T-helper 2 cell treated with Interferon-gamma antibody and Interleukin-4, amounts not matched to agents 5 μg/mL and 100 μg/mL, for 36 hours (primary cell): ENCODE measurements at places on chromosomes 5 and 9.
A peak's percentile ranks its signal among the peaks of the same experiment; 100 is the strongest.

- DNase-seq = no peak
These were observed 60.7 kb downstream of the LHFPL2 start for GRCh38 chr5:78587775-78588291.

GRCh38 chr9:113481176-113481787 is 17.8 kb downstream of the RGS3 start:
- DNase-seq = no peak

DNA sequence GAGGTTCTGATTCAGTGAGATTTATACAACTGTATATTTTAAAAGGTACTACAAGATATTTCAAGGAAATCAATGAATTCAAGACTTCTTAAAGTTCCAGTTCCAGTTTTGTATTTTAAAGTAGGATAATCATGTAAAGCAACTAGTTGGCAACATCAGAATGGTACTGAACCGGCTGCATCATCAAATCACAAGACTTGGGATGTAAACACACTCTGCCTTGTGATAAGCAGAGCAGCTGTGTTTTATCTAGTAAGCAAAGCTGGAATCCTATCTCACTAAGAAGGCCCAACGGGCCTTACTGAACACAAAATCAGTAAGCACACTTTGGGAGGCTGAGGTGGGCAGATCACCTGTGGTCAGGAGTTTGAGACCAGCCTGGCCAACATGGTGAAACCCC is 327.2 kb upstream of the NREP start:
- no peak for DNase-seq

GRCh38 chr5:149257131-149257530 is 14.5 kb upstream of the AFAP1L1 start:
- no peak for DNase-seq

DNA sequence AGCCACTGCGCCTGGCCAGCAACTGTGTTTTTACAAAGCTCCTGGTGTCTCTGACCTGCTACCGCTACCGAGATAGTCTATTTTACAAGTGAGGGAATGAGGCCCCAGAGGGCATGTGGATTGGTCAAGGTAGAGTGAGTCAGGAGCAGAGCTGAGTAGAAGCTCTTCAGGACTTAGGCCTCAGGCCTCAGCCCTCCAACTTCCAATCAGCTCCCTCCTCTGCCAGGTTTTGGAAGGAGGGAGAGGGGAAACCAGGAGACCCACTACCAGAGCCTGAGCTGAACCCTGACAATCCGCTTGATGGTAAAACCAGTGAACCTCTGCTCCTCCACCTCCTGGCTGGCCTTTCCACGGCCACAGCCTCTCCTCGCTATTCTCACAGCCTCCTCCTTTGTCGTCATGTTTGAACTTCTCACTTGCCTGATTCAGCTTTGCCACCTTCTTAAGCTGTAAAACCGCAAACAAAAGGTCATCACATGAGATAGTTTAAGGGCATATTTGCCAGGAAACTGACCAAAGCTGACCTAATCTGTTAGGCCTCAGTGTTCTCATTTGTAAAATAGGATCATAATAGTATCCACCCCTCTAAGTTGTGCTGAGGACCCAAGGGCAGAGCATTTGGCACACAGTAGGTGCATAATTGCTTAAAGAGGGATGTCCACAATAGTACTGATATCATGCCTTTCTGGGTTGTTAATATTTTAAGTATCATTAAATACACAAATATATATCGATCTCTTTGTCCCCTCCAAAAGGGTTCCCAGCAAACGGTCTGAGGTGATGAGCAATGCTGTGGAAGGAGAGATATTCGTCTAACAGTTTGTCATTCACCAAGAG is 1.7 kb downstream of the TRAF1 start:
- DNase-seq = peak; percentile 57

GRCh38 chr5:121273833-121274433 is 577.7 kb upstream of the FTMT start:
- no peak for DNase-seq

- peak; percentile 46 for DNase-seq
These were observed at the start of gene GCNT4 for GRCh38 chr5:75052192-75053053. Gene GCNT4 (minus strand): TSS chr5:75052558. CDS start chr5:75030037, 22,521 bp downstream.

DNA sequence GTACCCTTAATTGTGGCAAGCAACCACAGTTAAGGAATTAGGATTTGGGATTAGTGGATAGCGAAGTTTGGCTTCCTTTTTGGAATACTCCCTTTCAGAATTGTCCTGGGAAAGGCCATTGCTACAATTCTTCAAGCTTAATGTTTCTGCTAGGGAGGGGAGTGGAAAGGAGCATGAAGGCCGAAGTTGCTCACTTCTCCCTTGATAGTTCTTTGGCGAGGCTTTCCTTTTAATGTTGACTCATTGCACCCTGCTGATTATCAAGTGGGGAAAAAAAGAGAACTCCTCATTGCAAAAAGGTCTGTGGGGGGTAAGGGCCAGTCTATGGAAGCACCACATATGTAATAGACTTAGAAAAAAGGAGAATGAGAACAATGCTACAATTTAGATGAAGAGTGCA is 30.7 kb downstream of the GRIN3A start:
- DNase-seq = no peak

GRCh38 chr9:113403646-113404045 is 2.6 kb upstream of the ALAD start:
- DNase-seq = no peak

- DNase-seq = no peak
These were observed 124.2 kb upstream of the ATP10B start for GRCh38 chr5:160976181-160976580.

GRCh38 chr9:68970151-68970550 is 43.8 kb downstream of the PRKACG start:
- no peak for DNase-seq

DNA sequence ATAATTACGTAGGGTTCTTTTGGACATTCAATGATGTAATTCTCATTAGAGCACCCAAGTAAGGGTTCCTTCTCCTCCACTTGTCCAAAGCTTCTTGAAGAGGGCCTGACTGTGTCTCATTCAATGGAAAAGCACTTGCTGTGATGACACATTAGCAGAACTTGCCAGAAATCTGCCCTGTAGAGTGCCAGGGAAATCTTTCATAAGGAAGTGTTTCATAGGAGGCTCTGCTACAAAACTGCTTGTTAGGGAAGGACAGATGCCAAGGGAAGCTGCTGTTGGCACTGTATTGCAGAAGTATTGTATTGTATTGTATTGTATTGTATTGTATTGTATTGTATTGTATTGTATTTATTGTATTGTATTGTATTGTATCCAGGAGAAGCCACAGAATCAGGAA is 45.5 kb upstream of the MPDZ start:
- no peak for DNase-seq

- DNase-seq = no peak
These were observed 25.3 kb upstream of the PDZD2 start for GRCh38 chr5:31613651-31614050.

- DNase-seq = no peak
These were observed 23.0 kb downstream of the EPB41L4B start for GRCh38 chr9:109297899-109298298.

- DNase-seq = no peak
These were observed 5.4 kb downstream of the TNFSF8 start for GRCh38 chr9:114925039-114925438.

GRCh38 chr9:7333719-7334118 is 465.9 kb downstream of the DMAC1 start:
- no peak for DNase-seq

DNA sequence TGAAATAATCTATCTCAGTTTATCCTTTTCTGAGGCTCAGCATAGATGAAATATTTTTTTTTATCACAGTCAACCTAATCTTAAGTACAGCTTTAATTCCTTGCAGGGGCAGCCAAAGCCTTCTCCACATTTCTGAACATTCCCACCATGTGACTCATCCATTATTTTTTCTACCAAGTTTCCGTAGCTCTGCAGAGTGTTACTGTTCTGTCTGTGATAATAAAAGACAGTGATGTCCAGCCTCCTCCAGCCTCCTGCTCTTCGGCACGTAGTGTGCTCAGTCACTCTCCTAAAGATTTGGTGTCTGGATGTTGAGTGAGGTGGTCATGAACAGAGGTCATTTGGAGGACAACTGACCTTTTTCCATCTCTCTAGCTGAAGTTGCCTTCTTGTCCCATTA is 338.1 kb upstream of the ADAMTS16 start:
- DNase-seq = no peak

DNA sequence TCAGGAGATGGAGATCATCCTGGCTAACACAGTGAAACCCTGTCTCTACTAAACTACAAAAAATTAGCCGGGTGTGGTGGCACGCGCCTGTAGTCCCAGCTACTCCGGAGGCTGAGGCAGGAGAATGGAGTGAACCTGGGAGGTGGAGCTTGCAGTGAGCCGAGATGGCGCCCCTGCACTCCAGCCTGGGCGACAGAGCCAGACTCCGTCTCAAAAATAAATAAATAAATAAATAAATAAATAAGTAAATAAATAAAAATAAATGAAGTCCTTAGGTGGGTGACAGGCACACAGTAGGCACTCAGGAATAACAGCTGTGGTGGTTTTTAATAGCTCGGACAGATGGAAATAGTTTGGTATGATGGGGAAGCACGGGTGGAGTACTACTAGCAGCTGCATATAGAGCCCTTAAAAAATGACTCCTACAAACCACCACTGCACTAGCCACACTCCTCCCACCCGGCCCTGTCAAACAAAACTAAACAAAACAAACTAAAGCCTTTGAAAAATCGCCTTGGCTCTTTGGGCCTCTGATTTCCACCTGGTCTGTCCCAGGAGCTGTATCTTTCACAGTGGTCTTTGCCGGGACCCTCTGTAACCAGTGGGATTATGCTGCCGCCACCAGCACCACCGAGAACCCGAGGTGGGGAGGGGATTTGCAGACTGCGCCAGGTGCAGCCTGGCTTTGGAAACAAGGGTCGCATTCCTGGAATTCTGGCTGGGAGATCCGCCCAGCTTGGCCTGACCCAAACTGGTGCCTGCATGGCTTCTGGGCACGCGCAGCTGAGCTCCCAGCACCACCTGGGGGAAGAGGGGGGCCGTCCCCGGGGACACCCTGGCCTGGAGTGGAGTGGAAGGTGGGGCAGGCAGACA is 5.1 kb upstream of the WDR5 start:
- DNase-seq = no peak

DNA sequence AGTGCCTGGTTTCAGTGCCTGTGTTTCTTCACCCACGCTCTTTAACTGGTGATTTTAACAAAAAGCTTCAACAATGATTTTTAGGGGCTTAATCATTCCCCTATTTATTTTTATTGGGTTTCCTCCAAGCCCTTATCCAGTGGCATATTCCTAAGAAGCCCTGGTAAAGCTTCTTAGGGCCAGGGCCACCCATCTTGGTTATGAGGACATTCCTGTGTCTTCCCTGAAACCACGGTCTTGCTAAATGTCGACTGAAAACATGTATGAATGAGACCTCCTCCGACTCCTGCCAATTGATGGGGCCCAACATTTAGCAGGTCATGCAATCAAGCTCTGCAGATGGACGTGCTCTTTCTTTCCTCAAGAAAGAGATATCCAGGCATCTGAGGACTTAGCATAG is 13.7 kb upstream of the CARTPT start:
- no peak for DNase-seq

GRCh38 chr9:135077497-135078200 is 9.8 kb upstream of the OLFM1 start:
- no peak for DNase-seq

DNA sequence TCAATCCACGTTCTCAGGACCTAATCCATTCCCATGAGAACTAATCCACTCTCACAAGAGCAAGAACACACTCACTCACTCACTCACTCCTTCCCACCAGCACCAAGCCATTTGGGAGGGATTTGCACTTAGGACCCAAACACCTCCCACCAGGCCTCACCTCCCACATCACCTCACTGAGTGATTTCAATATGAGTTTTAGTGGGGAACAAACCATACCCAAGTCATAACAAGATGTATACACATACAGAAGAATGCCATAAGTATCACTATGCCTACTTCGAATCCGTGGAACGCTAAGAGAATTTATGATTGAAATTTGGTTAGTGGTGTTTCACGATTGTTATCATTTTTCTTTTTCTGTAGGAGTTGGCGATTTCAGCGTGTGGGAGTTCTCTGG is 29.3 kb upstream of the CTSL start:
- DNase-seq = no peak

- DNase-seq = no peak
These were observed 94.1 kb downstream of the JMY start for GRCh38 chr5:79330071-79330470.

DNA sequence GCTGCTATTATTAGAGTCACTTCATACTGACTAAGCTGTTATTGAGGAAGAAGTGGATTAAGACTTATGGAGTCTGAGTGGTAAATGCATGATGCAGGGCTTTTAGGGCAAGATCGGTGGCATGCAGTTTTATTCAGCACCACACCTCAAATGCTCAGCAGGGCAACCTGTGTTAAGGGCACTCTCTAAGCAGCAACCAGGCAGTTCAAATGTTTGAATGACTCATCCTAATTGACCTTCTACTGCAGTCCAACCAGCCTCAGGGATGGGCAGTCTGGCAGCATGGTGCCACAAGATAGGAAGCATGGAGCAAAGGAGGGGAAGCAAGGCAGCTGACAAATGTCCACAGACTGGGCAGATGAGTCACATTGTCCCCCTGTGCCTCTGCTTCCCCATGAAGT is 80.2 kb upstream of the MIER3 start:
- no peak for DNase-seq
